ENCODE measurements at places on chromosomes 5 and 9.

GRCh38 chr5:80097451-80097850, 62.3 kb downstream of the THBS4 start:
- DNase-seq, result no peak

DNA sequence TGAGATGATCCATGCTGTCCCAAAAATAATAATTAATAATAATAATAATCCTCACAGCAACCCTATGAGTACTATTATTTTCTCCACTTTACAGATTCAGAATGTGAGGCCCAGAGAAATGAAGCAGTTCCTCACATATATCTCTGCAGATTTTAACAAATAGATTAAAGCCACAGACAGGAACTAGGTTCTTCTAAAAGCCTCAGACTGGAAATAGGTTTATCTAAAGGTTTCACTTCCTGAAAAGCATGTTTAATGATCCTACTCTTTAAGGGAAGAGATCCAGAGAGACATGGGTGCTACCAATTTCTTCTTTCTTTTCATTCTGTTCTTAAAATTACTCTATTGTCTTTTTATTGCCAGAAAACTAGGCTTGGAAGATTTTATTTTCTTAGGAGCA, 1079.4 kb upstream of the COX7C start:
- DNase-seq, result peak; percentile 37

- no peak for DNase-seq
Observed at GRCh38 chr9:125121146-125121545, 22.2 kb downstream of the SCAI start.

- no peak for DNase-seq
Observed at GRCh38 chr9:135512904-135513303, 8.3 kb upstream of the LCN1 start.

GRCh38 chr5:44663991-44664710, 144.6 kb upstream of the MRPS30 start:
- no peak for DNase-seq

GRCh38 chr5:76672242-76672641, 43.7 kb upstream of the F2R start:
- DNase-seq, result no peak

Data from pons (tissue), 1 donor.